ENCODE measurements at places on chromosomes 7 and 10.

GRCh38 chr7:151053096-151053495 is 4.6 kb downstream of the CDK5 start:
- DNase-seq, result no peak

GRCh38 chr7:17131060-17131345 is 167.4 kb upstream of the AHR start:
- DNase-seq, result no peak

DNA sequence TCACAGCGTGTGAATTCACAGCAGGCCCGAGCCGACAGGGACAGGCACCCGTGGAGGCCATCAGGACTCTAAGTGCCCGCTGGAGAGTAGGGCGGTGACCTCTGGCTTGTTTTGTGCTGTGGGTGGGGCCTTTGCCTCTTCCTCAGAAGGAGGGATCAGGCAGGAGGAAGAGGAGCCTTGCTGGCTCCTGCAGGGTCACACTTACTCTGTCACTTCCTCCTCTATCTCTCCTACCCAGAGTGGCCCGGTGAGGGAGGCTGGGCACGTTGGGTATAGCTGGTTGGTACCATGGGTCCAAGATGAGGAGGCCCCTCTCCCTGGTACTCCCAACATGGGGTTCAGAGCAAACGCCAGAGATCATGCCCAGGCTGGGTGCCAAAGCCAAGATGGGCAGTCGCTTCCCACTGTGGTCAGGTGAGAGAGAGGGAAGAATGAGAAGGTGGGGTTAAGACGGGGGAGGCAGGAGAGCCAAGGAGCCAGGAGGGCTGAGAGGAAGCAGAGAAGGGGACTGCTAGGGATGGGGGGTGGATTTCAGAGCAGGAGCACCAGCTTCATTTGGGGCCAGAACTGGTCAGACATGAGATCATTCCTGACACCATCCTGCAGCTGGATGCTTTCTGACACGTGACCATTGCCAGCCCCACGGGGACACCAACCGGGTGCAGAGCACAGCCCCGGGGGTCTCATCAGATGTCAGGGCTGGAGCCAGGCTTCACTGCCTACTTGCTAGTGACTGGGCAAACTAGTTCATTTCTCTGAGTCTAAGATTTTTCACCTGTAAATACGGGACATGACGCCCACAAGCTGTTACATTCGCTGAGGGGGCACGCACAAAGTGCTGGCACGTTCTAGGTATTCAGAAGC is 54.8 kb upstream of the CACUL1 start:
- no peak for DNase-seq

DNA sequence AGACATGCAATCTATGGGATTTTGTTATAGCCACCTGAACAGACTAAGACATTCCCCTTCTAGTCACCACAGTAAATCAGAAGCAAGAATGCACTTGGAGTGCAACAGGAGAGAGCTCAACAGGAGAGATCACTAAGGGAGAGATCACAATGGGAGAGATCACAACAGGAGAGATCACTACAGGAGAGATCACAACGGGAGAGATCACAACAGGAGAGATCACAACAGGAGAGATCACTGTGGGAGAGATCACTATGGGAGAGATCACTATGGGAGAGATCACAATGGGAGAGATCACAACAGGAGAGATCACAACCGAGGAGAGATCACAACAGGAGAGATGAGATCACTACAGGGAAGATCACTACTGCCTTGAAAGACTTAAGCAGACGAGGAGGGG is 238.5 kb upstream of the PITRM1 start:
- DNase-seq, result no peak

- DNase-seq, result no peak
Observed at GRCh38 chr7:74371381-74372341, 82.0 kb upstream of the GTF2IRD1 start.

DNA sequence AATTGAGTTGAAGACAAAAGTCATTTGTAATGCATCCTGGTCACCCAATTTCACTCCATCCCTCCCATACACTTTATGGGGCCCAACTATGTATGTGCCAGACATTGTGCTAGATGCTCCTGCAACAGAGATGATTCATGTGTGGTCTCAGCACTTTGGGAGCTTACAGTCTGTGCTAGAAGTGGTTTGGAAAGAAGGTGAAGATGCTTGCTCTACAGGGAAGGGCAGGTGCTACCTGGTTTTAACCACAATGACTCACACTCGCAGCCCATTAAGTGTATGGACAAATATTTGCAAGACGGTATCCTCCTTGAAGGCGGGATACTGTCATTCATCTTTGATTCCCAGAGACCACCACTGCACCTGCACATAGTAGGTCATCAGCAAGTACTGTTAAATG is 257.6 kb downstream of the OTUD1 start:
- no peak for DNase-seq

DNA sequence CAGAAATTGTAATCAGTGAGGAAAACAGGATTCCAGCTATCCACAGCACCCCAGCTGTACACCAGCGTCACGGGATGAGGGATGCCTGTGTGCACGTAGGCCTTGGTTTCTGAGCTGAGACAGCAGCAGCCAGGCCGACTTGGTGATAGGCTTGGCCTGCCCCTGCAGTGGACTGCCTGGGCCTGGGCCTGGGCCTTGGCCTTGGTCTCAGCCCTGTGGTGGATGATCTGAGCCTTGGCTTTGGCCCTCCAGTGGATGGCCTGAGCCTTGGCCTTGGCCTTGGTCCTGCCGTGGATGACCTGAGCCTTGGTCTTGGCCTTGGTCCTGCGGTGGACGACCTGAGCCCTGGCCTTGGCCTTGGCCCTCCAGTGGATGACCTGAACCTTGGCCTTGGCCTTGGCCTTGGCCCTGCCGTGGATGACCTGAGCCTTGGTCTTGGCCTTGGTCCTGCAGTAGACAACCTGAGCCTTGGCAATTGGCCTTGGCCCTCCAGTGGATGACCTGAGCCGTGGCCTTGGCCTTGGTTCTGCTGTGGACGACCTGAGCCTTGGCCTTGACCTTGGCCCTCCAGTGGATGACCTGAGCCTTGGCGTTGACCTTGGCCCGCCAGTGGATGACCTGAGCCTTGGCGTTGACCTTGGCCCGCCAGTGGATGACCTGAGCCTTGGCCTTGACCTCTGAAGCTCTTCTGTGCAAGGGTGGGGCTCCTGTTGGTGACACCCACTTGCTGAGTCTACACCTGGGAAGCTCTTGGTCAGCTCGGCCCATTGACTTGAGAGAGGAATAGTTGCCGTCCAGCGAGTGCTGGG is 93.8 kb downstream of the CUX1 start:
- DNase-seq, result no peak

DNA sequence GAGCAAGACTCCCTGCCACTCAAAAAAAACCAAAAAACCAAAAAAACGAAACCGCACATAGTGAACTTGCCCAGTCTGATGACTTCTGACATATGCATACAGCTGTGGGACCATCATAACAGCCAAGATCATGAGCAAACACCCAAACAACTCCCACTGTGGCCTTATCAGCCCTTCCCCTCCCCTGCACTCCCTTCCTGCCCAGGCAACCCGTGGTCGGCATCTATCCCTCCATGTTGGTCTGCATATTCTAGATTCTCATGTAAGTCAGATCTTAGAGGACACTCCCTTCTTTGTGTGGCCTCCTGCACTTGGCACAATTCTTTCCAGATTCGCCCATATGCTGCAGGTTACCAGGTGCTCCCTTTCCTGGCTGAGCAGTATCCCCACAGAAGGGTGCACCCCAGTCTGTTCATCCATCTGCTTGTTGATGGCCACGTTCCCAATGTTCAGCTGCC is 72.8 kb downstream of the GNA12 start:
- DNase-seq, result no peak

DNA sequence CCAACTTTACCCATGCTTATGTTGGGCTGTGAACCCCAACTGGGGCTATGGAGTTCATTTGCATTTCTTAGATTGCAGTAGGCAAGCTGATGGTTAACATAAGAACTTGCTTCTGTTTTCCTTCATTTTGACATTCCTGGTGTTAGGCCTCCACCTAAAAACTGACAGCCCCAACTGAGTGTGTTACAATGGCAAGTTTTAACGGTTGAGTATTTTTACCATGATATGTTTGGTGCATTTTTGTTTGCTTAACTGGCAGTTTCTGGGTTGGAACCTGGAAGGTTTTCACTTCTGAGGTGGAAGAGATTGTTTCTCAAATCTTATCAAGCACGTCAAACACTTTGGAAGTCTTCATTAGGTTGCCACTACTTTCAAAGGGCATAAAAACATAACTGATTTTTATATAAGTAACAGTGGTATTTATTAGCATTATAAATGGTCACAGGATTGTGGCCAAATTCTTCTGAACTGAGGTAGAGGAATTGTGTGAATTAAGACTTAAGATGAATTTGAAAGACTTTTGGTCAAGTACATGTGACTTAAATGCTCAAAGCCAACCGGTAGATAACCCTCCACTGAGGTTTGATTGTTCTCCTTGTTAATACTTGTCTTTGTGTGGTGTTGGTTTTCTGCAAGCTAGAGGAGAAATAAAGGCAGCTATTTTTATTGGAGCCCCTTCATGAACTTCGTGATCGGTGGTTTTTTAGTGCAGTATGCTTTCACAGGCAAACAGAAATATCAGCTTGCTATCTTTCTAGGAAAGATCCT is 2.8 kb downstream of the BMI1 start:
- no peak for DNase-seq

- DNase-seq, result no peak
Observed at GRCh38 chr7:18834577-18834976, 282.9 kb downstream of the TWIST1 start.

DNA sequence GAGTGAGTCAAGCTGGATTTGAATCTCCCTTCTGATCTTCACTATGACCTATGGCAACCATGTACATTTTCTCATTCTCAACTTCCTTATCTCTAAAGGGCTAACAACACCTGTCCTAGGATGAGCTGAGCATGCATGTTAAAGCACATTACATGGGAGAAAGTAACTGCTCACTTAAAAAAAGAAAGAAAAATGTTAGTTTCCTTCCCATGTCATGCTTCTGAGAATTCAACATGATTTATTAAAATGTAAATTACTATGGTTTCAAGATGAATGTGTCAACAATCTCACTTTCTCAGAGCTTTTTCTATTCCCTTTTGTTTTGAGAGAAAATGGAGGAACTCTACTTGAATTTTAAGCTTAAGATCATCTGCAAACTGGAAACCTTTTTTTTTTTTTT is 295.3 kb downstream of the SKIDA1 start:
- no peak for DNase-seq

DNA sequence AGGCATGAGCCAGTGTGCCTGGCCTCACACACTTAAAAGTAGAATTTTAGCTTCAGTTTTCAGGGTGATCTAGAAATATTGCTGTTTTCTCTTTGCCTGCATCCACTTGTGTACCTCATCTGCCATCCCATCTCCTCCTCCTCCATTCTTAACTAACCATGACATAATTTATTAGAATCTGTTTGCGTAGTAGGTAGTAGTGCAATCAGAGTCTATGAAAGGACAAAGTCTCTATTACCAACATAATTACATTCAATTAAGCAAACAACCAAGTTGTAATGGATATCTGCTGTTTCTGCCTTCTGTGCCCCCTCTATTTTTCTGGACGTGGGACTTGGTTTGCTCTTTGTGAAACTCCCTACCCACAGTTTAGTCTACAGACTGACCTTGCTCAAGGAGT is 72.9 kb downstream of the CDK14 start:
- DNase-seq, result no peak

Measured in stimulated activated CD8-positive, alpha-beta memory T cell treated with anti-CD3 and anti-CD28 coated beads, Interleukin-12 subunit alpha, Interleukin-12 subunit beta, amount 100 ng/mL, for 1 hour (primary cell).